ENCODE measurements at places on chromosomes 1 and 21. TPM values are rescaled to one million over a fixed set of nuclear protein-coding genes. Genes with fewer than 3 reads are reported as not detected.

DNA sequence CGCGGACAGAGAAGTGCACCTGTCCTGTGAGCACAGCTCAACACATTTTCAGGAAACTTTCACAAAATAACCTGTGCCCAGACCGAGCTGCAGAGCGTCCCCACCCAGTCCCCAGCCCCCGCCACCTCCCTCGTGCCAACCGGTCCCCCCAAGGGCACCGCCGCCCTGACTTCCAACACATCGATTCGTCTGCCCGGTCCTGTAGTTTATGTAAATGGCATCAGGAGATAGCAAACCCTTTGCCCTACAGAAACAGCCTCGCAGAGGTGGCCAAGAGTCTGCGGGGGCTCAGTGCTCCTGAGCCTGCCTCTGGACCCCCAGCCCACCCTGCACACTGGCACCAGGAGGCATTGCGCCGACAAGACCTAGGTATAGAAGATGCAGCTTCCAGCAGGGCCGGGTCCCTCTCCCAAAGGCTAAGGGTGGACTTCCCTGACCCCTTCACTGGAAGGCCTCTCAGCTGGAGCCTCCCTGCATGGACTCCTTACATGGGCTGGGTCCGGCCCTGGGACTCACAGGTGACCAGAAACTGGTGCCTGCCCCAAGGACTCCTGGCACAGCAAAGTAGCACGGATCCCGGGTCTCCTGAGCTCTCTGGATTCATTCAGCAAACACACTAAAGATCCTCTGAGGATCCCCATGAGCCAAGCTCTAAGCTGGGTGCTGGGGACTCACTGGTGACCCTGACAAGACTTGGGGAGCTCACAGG is 6.6 kb upstream of the PLEKHG5 start:
- no peak for DNase-seq

GRCh38 chr1:154347961-154348360 is 22.6 kb downstream of the ATP8B2 start:
- no peak for DNase-seq

The FAM72D gene
- 0.26 TPM for total RNA-seq

- no peak for DNase-seq
Observed at GRCh38 chr1:81412954-81413353, 387.8 kb upstream of the ADGRL2 start.

The KRTAP21-3 gene
- not detected for total RNA-seq

- peak; percentile 93 for DNase-seq
Observed at GRCh38 chr1:156128654-156129597, 14.4 kb downstream of the LMNA start.

All from fibroblast of lung (primary cell).